Calu3 (cell line): ENCODE measurements at places on chromosomes 1 and 21.

GRCh38 chr1:1605034-1605591, 5.2 kb upstream of the FNDC10 start:
- no peak for DNase-seq

- DNase-seq: no peak
Measured at GRCh38 chr1:19656134-19656779, 8.4 kb upstream of the HTR6 start.

DNA sequence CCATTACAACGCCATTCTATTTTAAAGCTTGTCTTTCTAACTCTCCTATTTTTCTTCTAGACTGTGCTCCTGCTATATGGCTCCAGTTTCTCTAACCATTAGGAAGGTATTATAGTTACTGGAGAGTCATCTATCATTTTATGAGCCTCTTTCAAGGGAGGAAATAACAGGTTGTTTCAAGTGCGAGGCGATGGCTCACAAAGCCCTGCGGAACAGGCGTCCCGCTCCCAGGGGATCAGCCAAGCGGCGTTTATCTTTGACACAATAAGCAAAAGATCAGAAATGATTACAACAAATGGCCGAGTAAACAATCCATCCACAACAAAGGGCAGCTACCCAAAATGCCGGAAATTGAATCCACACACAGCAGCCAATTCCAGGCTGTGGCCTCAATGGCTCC, 249.5 kb upstream of the POU3F1 start:
- DNase-seq: no peak

- no peak for DNase-seq
Measured at GRCh38 chr1:58397187-58397820, 149.2 kb downstream of the OMA1 start.
